ENCODE measurements at places on chromosomes 3 and 15.

GRCh38 chr15:35141743-35142471 lies 56.8 kb upstream of the NANOGP8 start:
- peak; percentile 91 for DNase-seq

GRCh38 chr3:50194128-50194902 lies 2.9 kb downstream of the GNAT1 start:
- peak; percentile 64 for DNase-seq

DNA sequence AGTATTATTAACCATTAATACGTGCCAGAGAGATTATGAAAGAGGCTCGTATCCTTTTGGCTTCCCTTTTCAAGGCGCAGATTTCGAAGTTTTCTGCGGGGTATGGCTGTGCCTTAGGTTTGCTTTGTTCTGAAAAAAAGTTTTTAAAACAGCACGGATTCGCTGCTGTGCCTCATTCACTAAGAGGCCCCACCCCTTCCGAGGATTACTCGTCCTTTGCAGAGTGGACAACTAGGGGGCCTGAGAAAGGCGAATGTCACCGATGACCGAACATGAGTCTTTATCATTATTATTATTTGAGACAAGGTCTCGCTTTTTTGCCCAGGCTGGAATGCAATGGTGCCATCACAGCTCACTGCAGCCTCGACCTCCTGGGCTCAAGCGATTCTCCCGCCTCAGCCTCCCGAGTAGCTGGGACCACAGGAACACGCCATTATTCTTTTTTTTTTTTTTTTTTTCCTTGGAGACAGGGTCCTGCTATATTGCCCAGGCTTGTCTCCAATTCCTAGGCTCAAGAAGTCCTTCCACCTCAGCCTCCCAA lies 684 bp upstream of the RPS27L start:
- DNase-seq: peak; percentile 86

GRCh38 chr3:141255137-141255845 lies 23.7 kb downstream of the PXYLP1 start:
- DNase-seq: no peak

GRCh38 chr3:172355836-172356235 lies 92.4 kb downstream of the GHSR start:
- DNase-seq: peak; percentile 92

- peak; percentile 74 for DNase-seq
These were observed 43.4 kb downstream of the C2CD4A start for GRCh38 chr15:62109982-62110851.

DNA sequence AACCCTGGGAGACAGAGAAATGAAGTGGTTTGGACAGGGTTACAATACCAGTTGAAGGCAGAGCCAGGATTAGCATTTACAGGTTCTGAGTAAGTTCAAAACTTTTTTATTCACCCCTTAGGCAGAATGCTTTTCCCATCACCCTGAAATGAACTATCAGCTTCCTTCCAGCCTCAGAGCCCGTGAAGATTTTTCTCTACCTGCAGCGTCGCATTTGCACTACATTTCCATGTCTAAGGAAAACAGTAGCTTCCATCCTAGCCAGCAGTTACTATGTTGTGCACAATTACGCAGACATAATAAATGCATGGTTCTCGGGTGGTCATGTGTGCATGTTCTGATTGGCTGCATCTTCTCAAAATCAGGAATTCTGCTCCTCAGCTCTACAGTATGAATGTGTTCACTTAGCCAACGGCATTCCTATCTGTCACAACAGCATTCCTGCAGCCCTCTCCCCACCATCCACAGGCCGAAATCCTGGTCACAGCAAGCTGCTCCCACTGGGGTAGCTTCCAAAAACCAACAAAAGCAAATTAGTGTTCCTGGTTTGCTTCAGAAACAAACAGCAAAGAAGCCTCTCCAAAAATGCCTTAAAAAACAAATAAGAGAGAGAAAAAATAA lies 510.8 kb upstream of the SEMA6D start:
- DNase-seq: no peak

DNA sequence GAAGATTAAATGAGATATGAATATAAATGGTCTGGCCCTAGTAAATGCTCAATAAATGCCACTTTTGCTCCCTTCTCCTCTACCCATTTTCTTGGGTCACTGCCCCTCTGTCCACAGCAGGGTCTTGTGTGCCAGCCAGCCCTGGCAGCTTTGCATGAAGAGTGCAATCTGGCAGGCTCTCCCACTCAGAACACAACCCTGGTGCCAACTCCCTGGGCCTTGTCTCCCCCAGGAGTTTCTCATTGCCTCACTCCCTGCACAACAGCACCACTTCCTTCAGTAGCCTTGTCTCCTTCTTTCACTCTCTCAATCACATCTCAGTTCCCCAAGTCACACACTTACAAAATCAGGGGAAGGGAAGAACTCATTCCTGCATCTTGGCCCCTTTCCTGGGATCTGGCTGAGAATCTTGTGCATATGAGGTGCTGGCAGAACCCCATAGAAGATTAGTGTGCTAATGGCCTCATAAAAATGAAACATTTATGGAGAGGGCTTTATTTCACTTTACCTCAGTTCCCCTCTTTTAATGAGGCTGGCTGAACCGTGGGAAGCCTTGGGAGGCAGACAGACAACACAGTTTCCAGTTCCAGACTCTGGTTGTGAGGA lies 445.9 kb upstream of the PROK2 start:
- peak; percentile 21 for DNase-seq

GRCh38 chr15:27769652-27770051 lies 329.5 kb downstream of the OCA2 start:
- no peak for DNase-seq

DNA sequence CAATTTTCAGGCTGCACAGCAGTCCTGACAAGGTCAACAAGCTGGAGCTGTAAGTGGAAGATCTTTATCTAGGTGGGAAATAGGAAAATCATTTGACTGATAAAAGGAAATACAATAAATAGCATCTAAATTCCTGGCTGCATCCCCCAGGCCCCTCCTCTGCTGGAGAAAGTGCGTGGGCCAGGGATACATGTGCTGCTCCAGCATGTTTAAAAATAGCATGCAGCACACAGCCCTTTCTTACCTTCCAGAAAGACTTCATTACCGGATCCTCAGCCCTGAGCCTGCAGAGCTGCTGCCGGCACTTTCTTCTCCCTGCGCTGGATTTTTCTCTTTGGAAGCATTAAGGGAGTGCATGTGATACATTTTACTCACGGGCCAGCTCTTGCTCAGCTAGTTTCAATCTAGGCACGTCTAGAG lies 77.3 kb downstream of the HMG20A start:
- DNase-seq: peak; percentile 62

DNA sequence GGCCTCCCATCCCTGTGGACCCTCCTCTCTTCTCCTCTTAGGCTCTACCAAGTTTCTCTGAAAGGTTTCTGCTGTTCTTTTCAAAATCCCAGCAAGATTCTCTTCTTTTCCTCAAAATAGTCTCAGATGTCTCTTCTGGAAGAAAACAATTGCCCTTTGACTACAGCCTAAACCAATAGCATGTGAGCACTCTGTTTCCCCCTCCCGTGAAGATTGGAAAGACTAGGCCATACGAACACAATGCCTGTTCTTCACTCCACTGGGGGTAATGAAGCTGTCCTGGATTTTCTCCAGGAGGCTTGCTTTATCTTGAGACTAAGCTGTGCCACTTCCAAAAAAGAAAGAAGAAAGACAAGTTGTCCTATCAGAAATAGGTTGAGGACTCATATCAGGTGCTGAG lies 178.7 kb upstream of the MCTP2 start:
- DNase-seq: no peak

GRCh38 chr3:164365242-164365641 lies 713.1 kb downstream of the SI start:
- no peak for DNase-seq

GRCh38 chr3:12384451-12385233 lies 95.8 kb downstream of the PPARG start:
- no peak for DNase-seq

DNA sequence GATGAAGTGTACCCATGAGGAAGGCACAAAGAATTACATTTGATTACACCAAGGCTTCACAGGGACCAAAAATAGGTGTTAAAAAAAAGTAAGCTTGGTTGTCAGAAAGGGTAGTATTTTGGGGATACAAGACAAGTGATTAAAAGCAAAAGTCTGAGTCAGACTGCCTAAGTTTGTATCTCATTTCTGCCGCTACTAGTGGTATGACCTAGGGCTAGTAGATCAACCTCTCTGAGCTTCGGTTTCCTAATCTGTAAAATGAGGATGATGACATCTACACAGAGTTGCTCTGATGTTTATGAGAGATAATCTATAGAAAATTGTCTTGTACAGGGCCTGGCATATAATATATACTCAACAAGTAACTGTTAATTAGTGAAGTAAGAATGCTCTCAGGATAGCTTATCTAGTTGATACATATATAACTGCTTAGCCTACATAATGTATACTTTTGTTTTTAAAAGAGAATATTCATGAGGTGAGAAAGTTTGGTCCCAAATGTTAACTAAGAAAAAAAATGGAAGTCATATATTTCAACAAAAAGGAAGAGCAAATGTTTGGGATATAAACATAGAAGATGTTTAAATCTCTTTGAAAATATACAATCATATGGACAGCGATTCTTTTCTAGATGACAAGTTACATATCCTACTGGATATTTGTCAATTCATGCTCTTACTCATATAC lies 163.0 kb upstream of the SLC2A2 start:
- DNase-seq: no peak

- DNase-seq: no peak
These were observed 352.6 kb upstream of the ICE2 start for GRCh38 chr15:60831540-60831939.

DNA sequence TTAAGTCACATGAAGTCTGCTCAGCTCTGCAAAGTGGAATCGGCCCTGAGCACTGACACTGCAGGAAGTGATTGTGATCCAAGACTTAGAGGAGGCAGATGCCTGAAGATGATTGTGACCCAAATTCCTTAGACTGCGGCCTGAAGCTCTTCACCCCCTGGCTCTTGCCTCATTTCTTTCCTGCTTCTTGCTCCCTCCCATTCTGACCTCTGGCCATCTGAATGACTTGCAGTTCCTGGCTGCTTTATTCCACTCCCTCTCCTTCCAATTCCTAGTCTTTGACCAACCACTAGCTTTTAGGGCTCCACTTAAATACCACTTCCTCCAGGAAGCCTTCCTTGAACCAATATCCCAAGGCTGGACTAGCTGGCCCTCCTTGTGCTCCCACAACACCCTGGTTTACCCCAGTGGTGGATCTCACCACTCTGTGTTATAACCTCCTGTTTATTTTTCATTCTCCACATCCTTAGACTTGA lies 9.9 kb upstream of the EPB42 start:
- peak; percentile 58 for DNase-seq

DNA sequence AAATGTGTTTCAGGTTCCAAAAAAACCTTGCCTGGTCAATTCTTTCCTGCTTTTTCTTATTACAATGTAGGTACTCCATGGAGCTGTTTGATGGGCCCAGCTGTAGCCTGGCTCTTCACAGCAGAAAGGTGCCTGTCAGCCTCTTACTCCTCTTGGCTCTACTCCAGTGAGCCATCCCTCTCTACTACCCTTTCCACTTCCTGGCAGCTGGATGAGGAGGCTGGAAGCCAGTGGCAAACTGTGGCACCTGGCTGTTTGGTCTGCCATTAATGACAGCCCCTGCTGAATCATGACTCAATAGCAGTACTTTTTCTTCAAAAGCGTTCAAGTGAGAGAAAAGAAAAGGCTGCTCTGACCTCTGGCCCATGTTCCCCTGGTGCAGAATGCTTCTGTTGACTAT lies 618.1 kb downstream of the PYDC2 start:
- DNase-seq: no peak

DNA sequence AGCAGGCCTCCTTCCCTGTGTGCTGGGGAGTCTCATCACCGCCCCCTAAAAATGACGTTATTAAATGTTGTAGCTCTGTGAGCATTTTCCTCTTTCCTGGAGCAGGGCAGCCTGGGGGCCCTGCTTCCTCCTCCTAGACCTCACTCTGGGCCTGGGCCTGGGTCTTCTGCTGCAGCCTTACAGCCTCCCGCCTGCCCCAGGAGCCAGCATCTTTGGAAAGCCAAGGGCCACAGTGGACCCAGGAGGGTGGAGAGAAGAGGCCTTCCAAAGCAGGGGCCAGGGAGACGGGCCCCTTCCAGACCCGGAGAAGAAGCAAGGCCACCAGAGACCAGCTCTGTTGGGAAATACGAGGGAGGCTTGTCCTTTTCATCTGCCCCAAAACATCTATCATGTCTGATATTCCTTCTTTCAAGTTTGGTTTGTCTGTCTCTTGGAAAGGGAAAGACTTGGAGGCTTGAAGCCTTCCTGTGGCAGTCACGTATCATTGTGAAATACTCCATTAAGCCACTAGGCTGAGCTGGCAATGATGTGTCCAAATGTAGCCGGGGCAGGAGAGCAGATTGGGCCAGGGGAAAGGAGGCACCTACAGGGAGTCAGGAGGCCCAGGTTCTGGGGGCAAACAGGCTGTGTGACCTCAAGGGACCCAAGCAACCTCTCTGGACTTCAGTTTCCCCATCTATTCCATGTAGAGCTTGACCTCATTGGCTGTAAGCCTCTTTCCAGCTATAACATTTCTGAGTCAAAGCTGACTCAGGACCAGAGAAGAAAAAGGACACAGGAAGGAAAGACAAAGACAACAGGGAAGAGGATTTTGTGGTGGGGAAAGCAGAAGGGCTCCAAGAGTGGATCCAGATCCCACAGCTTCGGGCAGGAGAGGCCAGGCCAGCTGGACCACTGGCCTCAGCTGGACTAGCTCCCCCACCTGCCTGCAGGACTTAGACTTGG lies 31.1 kb downstream of the CYP11A1 start:
- peak; percentile 24 for DNase-seq

- DNase-seq: no peak
These were observed 235.7 kb downstream of the THRB start for GRCh38 chr3:24258727-24259600.

- no peak for DNase-seq
These were observed 19.5 kb downstream of the CD47 start for GRCh38 chr3:108071368-108071767.

GRCh38 chr3:82353306-82354171 lies 592.1 kb upstream of the GBE1 start:
- no peak for DNase-seq

DNA sequence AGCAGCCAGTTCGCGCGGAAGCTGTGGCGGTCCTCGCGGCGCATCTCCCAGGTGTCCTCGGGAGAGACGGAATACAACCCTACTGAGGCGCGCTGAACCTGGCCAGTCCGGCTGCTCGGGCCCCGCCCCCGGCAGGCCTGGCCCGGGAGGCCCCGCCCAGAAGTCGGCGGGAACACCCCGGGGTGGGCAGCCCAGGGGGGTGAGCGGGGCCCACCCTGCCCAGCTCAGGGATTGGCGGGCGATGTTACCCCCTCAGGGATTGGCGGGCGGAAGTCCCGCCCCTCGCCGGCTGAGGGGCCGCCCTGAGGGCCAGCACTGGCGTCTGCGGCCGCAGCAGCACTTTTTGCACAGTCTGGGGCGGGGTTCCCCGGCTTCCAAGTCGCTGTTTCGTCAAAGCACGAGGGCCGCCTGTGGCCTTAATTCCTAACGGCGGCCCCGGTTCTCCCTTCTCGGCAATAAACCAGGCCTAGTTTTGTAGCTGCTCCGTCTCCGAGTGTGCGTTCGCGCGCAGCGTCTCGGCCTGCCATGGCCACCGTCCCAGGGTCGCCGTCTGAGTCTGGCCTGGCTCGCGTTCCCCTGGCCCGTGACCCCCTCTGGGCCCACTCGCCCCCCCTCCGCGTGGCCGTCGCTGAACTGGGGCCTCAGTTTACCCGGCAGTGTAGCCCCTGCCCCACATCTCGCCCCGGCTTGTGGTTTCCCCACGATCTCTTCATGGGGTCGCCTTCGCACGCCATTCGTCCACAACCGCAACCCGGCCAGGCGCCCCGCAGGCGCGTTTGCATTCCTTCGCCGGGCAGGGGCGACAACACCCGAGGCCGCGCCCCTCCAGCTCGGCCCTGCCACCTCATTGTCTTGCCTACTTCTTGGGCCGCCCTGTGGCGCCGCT lies 30.0 kb downstream of the NBEAL2 start:
- peak; percentile 94 for DNase-seq

GRCh38 chr15:77076323-77076915 lies 5.5 kb upstream of the TSPAN3 start:
- no peak for DNase-seq

- DNase-seq: no peak
These were observed 112.6 kb downstream of the TCF12 start for GRCh38 chr15:57031082-57031481.
